ENCODE measurements at places on chromosomes 13 and 19.

- DNase-seq: no peak
These were observed 62.8 kb upstream of the WASF3 start for GRCh38 chr13:26494571-26495195.

GRCh38 chr19:3363841-3364500 is 2.4 kb upstream of the NFIC start:
- no peak for DNase-seq

DNA sequence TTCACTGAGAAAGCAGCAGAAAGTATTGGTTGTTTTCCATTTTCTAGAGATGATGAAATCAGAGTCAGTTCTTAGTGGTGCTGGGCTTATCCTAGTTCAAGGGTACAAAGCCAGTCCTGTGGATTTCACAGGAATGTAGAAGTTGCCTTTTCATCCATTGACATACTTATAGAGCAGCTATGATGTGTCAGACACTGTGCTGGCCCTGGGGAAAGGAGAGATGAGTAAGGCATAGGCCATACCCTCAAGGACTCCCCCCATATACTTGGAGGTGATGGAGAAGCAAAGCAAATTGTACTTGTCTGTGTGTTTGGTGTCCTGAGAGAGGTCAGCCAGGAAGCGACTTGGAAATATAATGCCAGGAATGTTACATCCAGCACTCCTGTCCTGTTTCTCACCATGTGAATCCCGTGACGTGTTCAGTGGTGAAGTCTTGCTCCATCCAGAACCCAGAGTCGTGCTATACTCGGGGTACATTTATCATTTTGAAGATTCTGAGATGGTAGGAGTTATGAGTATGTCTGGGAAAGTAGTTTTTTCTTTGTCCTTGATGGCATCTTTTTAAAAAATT is 22.6 kb downstream of the ERCC5 start:
- DNase-seq: no peak

GRCh38 chr19:48405850-48406249 is 12.4 kb downstream of the GRIN2D start:
- DNase-seq: no peak

DNA sequence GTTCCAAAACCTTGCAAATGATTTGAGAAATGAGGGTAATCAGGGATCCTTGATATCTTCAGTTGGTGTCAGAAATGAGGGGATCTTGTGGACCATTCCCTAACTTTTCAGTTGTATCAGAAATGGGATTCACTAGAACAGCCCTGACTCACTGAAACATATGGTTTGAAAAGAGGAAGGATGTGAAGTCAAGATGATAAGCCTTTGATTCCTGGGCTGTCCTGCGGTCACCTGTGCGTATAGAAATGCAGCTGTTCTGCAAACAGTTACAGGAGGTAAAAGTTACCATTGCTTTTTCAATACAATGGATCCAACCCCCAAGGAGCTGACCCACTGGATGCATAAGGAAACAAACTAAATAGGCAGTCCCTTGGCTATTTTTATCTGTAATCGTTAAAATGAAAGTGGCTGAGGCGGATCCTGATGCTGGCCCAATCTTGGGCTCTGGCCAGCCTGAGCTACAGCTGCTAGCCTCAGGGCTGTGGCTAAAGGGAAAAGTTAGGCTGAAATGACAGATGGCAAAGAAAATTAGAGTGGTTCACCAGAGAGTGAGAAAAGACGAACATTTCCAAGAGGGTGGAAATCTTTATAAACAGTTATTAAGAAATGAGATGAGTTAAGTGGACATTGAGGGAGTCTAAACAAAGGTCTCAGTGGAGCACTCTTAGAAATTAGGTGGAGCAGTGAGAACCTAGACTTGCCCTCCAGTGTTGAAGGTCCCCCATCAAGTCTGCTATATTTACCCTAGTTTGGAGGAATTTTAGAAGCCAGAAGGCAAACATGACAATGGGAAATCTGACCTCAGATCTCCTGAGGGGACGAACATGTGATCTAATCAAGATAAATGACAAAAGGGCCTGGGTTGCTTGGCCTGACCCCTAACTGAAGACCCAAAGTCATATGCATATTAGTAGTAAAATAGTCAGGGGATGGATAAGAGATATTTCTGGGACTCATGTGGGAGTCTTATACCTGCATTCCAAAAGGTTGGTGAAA is 7.6 kb downstream of the SIGLECL1 start:
- DNase-seq: no peak

DNA sequence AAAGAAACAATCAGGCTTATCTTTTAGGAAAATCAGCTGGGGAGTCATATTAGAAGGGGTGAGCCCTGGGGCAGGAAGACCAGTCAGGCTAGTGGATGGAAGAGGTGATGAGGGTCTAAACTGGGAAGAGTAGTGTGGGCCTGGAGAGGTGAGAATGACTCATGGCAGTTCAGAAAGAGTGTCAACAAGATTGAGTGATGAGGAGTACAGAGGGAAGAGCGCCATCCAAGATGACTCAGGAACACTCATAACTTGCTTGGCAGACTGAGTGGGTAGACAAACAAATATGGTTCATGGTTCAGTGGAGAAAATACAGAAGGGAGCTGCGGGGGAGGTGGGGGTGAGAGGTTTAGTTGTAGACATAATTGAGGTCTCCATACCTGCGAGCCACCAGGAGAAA is 17.3 kb upstream of the CLDN10 start:
- DNase-seq: no peak
